GM13977 (cell line): ENCODE measurements at places on chromosomes 7 and 10.

- DNase-seq = no peak
These were observed 36.3 kb downstream of the SMNDC1 start for GRCh38 chr10:110268442-110268841.

GRCh38 chr7:53350241-53350640 is 314.8 kb downstream of the POM121L12 start:
- peak; percentile 3 for DNase-seq

DNA sequence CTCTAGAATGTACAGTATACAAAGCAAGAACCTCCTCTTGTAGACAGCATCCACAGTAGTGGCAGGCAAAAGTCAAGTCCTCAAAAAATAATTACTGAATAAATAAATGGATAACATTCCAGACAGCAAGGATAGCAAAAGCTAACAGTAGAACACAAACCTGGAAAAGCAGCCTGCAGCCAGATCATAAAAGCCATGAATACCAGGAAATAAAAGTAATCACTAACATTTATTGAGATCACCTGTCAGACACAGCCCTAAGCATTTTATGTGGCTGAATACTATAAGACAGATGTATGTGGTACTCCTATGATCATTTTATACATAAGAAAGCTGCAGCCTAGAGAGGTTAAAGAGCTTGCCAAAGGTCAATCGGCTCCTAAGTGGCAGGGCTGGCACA is 34.0 kb downstream of the CUL2 start:
- DNase-seq = no peak

DNA sequence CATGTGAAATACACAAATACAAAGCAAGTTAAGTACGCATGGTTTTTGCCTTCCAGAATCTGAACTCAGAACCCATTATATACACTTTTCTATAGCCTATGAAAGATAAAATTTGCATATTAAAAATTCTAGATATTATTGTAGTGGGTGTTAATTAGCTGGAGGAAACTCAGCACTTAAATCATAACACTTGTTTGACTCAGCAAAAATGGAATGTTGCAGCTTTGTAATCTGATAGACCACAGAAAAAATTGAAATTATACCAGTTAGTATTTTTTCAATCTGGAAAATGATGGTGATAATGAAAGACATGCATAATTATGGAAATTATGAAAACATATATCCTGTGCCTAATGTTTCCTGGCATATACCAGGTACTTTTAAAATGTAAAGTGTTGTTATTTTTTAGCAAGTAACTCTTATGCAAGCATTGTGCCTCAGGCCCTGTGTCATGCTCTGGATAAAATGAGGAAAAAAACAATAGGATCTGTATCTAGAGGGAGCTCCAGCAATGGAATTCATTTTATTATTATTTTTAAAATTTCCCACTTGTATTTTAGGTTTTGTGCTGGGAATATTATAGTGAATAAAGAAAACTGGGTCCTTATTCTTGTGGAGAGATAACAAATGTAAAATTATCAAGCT is 490.4 kb upstream of the SEMA3A start:
- DNase-seq = no peak

- DNase-seq = no peak
These were observed 349.0 kb upstream of the MTPN start for GRCh38 chr7:136326045-136326609.

DNA sequence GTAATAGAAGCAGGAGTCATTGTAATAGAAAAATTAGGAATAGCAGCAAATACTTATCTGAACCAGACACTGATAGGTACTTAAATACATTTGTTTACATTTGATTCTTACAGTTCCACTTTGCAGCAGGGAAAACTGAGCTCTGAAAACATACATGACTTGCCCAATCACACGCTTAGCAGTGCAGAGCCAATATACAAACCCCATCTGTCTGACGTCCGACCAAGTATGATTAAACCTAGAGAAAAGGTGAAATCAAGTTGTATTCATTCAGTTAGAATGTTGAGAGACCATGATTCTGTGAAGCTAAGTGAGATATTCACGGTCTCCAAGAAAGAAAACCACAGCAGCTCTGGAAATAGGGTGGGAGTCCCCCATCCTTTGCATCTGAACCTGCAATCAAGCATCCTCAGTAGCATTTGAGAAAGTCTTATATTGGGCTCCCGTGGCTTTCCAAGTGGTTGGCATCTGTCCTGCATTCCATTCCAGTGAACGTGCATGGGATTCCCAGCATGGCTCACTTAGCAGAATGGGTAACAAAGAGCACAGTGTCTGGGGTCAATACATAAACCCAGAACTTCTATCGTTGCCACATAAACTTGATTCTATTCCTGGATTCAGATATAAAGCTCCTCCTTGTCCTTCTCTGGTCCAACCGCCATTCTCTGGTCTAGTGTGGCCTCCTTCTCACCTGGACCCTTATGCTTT is 148.7 kb upstream of the RSU1 start:
- DNase-seq = no peak

DNA sequence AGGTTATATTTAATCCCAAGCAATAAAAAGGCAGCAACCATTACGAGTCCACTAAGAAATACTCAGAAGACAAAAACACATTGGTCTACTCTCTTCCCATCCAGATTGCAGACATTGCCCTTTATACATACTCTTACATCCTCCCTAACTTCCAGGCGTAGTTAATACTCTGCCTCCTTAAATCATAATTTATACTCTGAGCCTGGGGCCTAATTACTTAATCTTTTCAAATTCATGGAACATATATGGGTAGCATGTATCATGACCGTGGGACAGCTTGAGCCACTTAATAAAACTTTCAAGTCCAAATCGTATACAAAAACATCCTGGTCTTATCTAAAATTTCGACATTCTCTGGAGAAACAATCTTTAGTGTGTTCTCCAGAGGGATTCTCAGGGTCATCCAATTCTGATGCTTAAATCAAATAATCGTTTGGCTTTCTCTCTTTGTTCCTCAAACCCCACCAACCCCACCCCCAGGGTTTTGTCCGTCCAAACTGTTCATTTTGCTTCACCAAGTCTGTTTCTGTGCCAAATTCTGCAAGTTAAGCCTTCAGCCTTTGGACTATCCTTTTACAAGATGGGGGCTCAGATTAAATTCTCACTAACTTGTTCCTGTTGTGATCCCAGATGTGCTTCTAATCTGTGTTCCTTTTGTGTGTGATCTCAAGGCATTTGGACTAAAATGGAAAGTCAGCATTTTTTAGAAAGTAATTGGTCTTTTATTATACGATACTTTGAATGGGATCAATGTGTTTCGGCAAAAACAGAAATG is 86.4 kb downstream of the ADAM12 start:
- DNase-seq = no peak

DNA sequence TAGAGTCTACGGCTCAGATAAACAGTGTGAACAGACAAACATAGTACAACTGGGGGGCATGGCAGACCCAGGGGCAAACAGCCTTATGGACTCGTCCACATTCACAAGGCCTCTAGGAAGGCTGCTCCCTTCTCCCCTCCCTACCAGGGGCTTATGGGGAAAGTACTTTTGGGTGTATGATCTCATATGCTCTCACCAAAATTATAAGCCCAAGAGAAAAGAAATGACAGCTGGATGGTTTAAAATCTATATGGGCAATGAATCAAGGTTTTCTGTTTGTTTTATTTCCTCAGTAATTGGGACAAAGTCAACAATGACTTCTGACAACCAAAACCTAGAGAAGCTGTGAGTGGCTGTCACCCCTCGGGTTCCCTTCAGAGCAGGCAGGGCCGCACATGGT is 144.4 kb downstream of the PKD1L1 start:
- peak; percentile 1 for DNase-seq

DNA sequence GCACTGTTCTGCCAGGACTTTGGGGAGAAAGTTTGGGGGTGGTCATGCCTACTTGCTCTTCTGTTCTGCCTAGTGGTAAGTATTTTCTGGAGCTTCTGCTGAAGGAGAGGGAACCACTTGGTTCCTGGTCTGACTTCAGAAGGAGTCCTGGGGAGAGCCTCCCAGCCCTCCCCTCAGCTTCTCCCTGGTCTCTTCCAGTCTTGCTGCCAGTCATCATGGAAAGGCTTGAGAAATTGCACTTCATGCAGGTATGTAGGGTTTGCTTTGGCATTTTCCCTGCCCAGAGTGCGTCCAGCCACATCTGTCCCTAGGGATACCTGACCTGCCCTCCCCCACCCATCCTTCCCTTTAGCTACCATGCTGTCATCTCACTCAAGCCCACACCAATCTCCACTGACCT is 11.1 kb upstream of the WBP1L start:
- DNase-seq = no peak

GRCh38 chr7:48154792-48155413 is 16.4 kb upstream of the ABCA13 start:
- no peak for DNase-seq

DNA sequence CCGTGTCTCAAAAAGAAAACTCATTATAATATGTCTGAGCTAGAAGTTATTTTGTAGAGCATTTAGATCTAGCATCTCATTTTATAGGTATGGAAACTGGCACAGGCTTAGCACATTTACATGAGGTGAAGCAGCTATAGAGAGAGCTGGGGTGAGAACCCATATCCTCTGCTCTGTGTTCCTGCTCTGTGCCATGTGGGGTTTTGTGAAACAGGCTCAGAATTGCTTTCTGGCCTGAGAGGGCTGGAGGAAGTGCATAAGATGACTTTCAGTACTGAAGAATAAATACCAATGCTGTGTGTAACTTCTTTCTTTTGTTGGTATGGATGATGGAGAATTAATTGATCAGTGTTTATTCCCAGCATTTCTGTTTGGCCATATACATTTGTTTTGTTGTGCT is 159.1 kb downstream of the LRRC4 start:
- no peak for DNase-seq

GRCh38 chr7:88396295-88396947 is 89.7 kb upstream of the STEAP4 start:
- no peak for DNase-seq

DNA sequence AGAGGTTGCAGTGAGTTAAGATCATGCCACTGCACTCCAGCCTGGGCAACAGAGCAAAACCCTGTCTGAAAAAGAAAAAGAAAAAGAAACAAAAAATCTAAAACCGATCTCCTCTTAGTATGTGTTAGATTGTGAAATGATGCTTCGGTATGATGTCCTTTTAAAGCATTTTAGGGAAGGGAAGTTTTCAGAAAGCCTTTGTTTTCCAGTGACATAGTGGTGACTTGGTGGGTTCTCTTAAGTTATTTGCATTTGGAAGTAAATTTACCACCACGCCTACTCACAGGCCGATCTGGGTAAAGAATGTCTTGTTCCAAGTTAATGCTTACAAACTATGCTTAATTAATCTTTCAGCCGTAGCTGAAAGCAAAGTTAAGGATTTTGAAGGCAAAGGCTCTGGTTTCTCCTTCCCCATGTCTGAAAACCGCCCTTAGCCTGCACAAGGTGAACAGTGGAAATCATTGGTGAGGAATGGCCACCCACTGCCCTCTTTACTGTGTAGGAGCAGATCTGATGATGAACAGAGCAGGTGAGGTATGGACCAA is 10.7 kb downstream of the MTURN start:
- no peak for DNase-seq

DNA sequence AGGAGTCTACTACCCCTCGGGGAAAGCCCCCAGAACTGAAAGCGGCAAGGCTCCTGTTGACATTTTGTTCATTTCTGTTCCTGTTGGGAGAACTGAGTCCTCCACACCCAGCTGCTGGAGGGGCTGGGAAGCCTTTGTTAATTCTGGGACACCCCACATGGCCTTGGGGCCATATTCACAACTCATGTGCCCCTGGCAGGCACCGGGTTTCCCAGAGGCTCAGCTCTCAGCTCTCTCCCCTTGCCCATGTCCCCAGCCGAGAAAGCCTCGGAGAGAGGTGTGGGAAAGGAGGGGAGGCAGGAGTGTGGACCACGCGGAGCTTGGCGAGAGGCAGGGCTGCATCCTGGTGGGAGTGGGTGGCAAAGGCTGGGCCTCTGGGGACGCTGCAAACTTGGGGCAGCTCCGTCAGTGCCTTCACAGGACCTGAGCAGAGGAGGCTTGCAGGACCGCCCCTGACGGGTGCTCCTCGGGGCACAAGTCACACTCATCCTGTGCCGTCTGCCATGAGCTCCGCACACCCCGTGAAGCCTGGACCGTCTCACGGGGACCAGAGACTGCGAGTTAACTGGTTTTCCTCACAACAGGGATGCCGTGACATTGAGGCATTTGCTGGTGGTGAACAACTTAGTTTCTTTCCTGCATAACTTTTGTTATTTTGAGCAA is 140.9 kb downstream of the DNAJB6 start:
- DNase-seq = no peak

DNA sequence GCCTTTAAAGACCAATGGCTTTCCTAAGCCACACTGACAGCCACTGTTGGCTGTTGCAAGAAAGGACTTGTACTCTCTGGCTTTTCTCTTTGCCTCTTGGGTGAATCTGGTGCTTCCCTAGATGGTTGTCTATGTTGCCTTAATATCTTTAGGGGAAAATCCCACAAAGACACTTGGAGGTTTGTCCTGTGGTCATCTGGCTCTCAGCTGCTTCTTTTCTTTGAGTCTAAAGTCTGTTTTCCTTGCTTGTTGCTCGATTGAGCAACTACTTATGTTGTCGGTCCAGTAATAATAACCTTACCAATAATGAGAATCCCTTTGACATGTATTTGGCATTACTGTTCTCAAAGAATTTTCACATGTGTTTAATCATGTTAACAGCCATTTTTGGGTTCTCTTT is 537.6 kb downstream of the LRMDA start:
- no peak for DNase-seq

- no peak for DNase-seq
These were observed 53.0 kb downstream of the PDGFA start for GRCh38 chr7:466465-467191.

GRCh38 chr7:93736668-93737369 is 153.7 kb downstream of the TFPI2 start:
- DNase-seq = no peak

DNA sequence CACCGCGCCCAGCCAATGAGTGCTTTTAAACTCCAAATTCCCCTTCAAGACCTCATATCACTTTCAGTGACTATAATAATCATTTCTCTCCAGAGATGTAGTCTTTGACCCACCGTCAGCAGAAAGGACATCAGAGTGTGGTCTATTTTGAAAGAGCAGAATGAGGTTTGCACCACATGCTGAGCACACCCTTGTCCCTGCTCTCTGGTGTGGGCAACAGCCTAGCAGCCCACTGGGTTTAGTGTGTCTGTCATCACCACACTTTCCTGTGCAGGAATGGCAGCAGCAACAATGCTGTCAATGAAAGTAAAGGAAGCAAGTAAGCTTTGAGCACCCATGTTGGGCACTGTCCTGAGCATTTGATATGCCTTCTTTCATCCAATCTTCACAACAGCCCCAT is 122.4 kb downstream of the PLXNA4 start:
- no peak for DNase-seq

- DNase-seq = no peak
These were observed 20.4 kb downstream of the CCNY start for GRCh38 chr10:35356725-35357092.
